Omental fat pad (tissue), 4 donors: ENCODE measurements at places on chromosomes 3 and 15. TPM values are rescaled to one million over a fixed set of nuclear protein-coding genes. Genes with fewer than 3 reads are reported as not detected.

The LYZL4 gene
- not detected for total RNA-seq

The AADAC gene
- 1.3 TPM for total RNA-seq

The UBE2E2 gene
- 83.0 TPM for total RNA-seq

The KIF9 gene
- 12.4 TPM for total RNA-seq

The CACNA2D2 gene
- total RNA-seq: 3.6 TPM

The ADAMTS7 gene
- total RNA-seq: 6.1 TPM

The OIP5 gene
- 0.48 TPM for total RNA-seq

The NIPA2 gene
- total RNA-seq: 37.3 TPM

GRCh38 chr3:186108106-186108940, 566 bp downstream of the ETV5 start:
- no peak for DNase-seq

DNA sequence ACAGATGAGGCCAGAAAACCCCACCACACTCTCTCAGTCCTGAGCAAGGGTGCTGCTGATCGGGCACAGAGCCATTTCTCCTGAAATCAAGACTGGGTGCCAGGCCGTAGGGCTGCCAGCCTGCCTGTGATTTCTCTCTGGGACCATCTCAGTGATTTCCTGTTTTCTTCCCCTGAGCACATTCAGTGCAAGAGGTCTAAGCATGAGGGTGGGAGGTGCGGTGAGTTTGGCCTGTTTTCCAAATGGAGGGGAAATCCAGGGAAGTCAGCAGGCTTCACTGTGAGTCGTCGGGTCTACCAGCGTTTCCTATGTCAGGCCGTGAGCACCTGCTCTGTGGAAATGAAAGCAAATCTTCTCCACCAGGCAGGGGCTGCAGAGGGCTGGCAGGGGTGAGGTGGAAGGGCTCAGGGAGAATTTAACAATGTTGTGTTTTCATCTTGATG, 82.3 kb downstream of the ST6GAL1 start:
- no peak for DNase-seq

DNA sequence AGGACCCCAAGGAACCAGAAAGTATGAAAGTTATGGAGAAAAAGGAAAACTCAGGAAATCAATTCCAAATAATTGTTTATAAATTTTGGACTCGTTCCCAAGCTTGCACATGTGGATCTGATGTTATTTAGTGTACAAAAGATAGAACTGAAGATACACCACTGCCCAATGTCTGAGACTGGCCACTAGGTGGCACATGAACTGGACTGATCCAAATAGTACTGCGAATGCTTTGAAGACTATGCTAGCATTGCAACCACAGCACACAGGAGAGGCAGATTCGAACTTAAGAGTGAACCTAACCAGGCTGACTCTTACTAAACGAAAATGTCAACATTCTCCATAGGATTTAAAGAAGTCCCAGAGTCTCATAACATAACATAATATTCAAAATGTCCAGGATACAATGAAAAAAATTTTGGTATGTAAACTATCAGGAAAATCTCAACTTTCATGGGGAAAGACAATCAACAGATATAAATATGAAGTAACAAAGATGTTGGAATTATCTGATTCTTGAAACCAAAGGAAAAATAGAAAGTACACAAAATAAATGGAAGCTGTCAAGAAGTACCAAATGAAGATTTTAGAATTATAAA, 596.7 kb downstream of the FGF12 start:
- DNase-seq: no peak

GRCh38 chr3:101940521-101941317, 91.4 kb downstream of the NFKBIZ start:
- DNase-seq: no peak

DNA sequence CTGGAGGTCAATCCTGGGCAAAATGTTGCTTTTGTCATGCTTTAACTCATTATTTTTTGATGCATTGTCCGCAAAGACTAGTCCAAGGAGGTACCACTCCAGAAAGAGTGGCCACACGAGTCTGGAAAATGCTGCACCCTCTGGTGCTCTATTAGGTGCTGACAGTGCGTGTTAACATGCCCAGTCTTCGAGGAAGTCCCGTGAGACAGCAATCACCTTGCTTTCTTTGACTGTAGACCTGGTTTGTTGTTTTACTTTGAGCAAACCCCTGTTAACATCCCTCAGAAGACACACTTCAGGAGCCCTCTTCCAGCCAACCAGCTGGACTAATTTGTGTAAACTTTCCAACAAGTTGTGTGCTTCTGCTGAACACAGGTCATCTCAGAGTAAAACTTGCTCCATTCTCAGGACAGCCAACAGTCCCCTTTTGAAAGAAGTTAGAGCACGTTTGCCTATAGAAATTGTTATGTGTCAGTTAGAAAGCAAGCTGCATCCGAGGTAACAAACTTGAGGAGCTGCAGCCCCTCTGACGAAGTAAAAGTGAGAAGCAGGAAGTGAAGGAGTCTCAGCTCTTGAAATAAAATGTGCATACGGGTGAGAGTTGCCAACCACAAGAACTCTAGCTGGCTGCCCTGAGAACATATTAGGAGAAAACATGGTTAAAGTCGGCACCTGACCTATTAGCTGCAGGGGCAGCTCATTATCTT, 205.0 kb downstream of the LPP start:
- no peak for DNase-seq

DNA sequence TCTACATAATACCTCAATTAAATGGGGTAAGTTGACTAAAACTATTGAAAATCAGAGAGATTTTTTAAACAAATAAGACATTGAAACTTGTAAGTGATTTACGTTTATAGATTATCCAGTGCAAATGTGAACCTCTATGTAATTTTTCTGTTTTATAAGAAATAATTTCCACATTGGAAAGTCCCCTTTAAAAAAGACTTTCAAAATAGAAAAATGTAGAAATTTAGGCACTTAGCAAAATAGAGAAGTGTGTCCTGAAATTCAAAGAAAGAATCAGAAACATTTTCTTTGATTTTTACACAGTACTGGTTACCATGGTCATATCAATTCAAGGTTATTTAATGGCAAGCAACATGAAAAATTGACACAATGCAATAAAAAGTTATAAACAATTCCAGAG, 290.9 kb upstream of the GPR149 start:
- no peak for DNase-seq

- DNase-seq: no peak
Measured at GRCh38 chr15:41928100-41928499, 34.2 kb upstream of the SPTBN5 start.

DNA sequence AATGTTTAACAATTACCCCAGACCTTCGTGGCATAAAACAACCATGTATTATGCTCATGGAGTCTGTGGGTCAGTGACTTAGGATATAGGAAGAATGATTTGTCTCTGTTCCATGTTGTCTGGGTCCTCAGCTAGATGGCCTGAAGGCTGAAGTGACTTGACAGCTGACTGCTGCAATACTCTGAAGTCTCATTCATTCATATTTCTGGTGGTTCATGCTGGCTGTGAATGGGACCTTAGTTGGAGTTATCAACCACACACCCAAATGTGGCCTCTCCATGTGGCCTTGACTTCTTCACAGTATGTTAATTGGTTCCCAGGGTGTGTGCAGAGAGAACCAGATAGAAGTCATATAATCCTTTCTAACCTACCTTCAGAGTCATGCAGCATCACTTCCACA, 145.1 kb upstream of the BFSP2 start:
- DNase-seq: no peak

DNA sequence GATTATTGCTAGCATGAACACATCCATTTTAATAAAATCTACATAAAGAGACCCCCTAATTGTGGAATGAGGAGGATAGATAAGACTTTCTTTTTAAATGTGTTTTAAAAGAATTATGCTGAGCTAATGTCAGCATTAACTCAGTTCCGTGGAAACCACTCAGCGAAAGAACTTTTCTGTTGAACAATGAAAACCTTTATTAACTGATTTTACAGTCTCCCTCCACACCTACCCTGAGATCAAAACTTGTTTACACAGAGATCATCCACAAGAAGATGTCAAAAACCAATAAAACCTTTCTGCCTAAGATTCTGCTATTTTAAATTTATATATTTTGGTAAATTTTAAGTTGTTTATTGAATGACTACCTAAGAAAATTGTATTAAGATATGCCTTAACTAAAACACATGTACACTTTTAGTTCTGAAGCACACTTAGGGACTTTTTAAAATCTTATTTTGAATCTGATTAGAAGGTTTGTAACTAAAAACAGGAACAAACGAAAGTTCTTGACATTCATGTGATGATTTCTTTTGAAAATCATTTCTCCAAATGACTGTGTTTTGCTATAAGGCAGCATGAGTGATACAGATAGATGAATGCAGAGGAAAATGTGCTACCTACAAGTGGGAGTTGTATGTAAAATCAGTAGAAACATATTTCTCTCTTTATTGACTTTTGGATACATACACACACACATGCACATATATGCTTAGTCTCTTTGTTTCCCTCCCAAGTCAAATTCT, 369.0 kb downstream of the UNC13C start:
- no peak for DNase-seq

GRCh38 chr15:67813104-67813634, 12.1 kb upstream of the SKOR1 start:
- no peak for DNase-seq

DNA sequence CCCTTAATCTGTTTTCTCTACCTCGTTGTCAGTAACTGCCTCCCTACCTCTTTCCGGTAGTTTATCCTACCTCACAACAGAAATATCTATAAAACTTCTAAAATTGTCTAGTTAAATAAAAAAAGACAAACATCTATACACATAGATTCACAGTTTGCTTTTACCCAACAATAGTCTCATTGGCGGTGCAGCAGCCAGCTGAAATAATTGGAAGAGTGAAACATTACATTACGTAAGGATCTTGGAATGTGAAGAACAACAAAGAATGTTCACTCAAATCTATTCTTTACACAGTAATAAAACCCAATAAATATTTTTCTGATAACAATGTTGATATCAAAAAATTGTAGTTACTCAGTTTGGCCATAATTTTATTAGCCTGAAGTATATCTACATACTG, 115.5 kb upstream of the ARPP21 start:
- DNase-seq: no peak

- no peak for DNase-seq
Measured at GRCh38 chr3:179671747-179672242, 19.0 kb downstream of the USP13 start.

DNA sequence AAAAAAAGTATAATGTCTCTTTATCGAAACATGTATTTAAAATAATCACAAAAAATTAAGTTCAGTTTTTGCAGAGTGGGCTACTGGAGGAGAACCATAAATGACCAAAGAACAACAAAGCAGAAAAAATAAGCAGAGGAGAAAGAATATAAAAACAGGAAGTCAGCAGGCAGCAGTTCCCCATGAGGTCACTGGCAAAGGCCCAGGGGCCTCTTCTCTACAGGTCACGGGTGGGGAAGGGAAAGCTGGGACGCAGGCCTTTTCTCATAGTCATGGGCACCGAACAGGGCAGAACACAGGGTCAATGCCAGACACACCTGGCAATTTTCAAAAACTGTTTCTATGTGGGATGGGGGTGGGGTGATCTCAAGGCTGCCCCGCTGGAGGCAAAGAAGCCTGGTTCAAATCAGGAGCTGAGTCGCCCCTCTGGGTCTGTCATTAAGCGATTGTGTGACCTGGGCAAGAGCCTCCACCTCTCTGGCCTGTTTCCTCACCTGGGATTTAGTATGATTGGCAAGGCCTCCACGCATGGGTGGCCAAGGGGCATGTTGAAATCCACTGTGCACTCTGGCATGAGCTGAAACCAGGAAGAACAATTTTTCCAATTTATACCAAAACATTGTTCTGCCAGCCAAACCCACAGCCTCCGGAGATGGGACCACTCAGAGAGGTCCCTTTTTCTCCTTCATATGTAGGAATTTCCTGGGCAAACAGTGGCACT, 43.8 kb upstream of the UACA start:
- no peak for DNase-seq

- no peak for DNase-seq
Measured at GRCh38 chr3:141104151-141104821, 53.1 kb downstream of the SPSB4 start.

- DNase-seq: no peak
Measured at GRCh38 chr15:29324746-29325145, 55.1 kb upstream of the NSMCE3 start.
